ENCODE measurements at places on chromosomes 1 and 21.

DNA sequence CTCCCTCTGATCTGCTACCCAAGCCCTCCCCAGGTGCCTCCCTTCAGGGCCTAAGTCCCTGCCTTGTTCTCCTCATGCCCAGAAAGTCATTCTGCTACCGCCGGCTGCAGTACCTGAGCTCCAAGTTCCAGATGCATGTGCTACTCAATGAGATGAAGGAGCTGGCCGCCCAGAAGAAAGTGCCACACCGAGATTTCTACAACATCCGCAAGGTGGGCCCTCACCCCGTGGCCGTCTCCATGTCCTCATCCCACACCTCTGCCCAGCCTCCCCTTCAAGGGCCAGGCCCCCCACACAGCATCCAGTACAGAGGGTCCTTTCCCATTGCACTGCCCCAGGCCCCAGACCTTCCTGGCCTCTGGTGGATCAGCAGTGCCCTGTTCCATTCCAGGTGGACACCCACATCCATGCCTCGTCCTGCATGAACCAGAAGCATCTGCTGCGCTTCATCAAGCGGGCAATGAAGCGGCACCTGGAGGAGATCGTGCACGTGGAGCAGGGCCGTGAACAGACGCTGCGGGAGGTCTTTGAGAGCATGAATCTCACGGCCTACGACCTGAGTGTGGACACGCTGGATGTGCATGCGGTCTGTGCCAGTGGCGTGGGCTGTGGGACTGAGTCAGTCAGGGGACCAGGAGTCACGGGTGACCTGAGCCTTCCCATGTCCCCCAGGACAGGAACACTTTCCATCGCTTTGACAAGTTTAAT, 8.2 kb downstream of the AMPD2 start:
- no peak for DNase-seq

DNA sequence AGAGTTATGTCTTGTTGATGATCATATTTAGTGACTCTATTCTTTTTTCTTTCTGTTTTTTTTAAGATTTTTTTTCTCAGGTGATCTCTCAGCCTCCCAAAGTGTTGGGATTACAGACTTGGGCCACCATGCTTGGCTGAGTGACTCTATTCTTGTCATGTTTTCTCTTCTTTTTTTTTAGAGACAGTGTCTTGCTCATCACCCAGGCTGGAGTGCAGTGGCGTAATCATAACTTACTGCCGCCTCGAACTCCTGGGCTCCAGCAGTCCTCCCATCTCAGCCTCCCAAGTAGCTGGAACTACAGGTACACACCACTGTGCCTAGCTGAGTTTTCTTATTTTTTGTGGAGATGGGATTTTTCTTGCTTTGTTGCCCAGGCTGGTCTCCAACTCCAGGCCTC, 36.9 kb downstream of the ZMYM4 start:
- DNase-seq: no peak

DNA sequence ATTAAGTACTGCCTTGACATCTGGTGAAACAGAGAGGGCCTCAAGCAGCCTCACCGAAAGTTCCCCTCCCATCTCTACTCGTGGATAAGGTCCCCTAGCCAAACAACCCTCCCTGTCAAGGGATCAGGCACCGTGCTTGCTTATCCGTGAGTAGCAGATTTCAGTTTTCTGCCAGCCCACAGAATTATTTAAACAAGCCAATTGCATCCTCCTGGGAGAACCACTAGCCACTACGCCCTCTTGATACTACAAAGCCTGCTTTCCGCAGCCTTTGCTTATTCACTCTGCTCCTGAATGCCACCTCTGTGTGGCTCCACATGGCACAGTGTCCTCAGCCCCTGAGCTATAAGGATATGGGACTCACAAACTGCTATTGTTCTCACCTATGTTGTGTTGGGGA, 5.9 kb upstream of the TFF2 start:
- DNase-seq: no peak

- DNase-seq: no peak
These were observed 14.0 kb upstream of the HLCS start for GRCh38 chr21:36980280-36981048.

DNA sequence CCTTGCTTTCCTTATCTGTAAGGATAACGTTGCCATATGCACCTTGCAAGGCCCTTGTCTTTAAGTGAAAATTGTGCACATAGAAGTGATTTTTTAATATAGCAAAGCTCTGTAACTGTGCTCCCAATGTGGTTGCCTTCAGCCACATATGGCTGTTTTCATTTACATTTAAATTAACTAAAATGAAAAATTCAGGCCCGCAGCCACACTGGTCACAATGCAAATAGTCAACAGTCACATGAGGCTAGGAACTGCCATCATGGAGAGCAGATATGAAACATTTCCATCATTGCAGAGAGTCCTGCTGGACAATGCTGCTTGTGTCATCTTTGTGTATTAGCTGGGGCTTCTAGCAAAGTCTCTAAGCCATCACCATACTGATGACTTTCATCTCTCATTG, 83.4 kb downstream of the PGBD5 start:
- no peak for DNase-seq

DNA sequence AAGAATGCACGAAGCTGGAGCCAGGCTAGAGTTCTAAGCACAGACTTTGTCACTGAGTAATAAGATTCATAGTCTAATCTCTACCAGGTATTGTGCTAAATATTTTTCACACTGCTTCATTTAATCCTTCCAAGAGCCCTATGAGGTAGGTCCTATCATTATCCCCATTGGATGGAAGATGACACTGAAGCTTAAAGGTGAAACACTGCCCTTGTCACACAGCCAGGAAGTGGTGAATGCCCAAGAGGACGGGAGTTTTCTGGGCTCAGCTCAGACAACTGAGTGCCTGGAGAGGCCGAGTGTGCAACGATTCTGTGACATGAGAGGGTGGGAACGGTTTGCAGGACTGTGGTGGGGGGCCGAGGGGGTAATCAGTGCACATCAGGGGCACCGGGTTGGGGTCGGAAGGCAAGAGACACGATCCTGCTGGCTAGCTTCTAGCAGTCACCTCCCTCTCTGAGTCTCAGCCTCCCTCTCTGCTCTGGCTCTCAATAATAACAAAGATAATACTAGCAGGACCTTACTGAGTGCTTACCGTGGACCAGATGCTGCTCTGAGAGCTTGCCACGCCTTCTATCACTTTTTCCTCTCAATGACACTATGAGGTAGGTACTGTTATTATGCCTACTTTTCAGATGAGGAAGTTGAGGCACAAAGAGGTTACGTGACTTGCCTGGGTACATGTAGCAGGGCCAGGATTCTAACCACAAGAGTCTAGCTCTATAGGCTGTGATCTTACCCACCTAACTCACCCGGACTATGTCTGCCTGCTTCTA, 12.4 kb downstream of the KCNQ4 start:
- no peak for DNase-seq

DNA sequence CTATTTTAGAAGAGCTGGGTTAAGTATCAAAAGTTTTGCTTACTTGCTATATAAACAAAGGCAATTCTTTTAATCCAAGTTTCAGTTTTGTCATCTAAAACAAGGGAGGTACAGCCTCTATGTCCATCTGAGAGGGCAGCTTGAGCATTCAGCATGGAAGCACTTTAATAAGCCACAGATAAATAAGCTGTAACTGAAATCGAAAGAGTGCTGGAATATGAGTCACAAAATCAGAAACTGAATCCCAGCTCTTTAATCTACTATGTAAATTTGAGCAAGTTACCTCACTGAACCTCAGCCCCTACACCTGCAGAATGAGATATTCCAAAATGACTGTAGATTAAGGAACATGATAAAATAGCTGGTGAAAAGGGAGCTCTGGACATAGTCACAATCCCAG, 80.0 kb upstream of the HP1BP3 start:
- DNase-seq: no peak

DNA sequence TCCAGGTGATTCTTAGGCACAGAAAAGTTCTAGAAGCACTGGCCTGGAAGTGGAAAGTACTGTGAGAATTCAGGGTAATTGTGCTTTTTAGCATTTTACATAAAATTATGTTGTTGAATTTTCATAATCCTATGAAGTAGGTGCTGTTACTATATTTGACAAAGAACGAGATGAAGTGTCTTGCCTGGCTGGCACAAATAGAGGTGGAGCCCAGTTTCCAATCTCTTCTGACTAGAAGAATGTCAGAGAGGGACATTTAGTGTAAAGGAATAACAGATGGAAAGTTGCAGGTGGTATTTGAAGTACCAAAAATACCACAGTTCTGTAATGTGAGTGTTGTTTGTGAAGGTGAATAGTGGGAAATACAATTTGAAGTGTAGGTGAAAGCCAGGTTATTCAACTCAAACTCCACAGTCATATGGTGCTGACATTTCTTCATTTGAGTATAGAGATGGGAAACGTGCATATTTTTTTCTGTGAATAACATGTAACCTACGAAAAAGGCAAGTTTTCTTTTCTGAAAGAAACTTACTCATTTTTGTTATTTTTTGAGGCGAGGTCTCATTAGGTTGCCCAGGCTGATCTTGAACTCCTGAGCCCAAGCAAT, 3.5 kb upstream of the TMCO2 start:
- DNase-seq: no peak

- no peak for DNase-seq
These were observed 47.1 kb downstream of the DDAH1 start for GRCh38 chr1:85417876-85418275.

DNA sequence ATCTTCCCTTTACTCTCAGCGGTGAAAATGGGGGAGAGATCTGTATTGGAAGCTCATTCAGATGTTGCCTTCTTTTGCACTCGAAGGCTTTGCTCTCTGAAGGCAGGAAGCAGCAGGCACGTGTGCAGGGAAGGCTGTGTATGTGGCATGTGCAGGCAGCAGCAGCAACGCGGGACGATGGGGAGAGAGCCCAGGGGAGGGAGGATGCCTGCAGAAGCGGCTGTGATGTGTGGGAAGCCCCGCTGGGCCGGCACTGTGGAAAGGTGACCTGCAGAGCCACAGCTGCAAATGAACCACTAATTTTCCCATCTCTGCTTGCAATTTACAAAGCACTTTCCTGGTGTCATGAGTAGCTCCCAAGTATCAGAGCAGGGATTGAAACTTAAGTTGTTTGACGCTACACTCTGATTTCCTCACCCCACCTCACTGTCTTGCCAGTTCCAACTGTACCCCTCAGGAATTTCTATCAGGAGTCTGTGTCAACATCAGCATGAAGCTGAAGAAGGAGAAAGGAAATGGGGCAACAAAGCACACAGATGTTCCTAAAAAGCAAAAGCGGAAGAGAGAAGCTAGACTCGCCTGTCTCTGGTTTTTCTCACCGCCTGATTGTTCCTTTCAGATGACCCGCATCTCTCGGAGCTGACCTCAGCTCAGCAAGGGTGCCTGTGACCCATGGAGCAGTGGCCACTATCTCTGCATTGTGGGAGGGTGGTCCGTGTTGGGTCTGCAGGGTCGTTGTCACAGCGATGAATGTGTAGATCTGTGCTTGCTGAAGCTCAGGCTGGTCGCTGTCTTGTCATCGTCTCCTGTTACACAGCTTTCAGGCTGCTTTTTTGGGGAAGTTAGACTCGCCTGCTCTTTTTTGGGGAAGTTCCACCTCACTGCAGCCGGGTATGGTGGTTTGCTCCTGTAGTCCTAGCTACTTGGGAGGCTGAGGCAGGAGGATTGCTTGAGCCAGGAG, 156.1 kb downstream of the KIF26B start:
- DNase-seq: no peak

DNA sequence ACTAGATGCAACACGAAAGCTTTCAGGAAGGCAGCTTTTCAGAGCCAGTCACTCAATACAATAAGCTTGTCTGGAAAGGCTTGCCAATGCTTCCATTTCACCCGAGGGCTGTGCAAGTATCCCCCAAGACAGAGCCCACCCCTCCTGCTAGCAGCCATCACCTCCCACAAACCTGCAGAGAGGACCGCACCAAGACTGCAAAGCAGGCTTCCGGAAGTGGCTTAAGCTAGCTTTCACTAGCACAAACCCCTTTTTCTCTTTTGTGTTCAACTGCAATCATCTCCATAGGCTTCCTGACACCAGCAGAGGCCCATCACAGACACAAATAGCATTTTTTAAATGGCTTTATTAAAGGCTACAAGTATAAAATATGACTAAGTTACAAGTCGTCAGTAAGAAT, 31.5 kb downstream of the C1orf198 start:
- no peak for DNase-seq

- no peak for DNase-seq
These were observed 159.6 kb downstream of the TOMM20 start for GRCh38 chr1:234969011-234969441.

GRCh38 chr1:4796161-4797015, 142.0 kb downstream of the AJAP1 start:
- no peak for DNase-seq

DNA sequence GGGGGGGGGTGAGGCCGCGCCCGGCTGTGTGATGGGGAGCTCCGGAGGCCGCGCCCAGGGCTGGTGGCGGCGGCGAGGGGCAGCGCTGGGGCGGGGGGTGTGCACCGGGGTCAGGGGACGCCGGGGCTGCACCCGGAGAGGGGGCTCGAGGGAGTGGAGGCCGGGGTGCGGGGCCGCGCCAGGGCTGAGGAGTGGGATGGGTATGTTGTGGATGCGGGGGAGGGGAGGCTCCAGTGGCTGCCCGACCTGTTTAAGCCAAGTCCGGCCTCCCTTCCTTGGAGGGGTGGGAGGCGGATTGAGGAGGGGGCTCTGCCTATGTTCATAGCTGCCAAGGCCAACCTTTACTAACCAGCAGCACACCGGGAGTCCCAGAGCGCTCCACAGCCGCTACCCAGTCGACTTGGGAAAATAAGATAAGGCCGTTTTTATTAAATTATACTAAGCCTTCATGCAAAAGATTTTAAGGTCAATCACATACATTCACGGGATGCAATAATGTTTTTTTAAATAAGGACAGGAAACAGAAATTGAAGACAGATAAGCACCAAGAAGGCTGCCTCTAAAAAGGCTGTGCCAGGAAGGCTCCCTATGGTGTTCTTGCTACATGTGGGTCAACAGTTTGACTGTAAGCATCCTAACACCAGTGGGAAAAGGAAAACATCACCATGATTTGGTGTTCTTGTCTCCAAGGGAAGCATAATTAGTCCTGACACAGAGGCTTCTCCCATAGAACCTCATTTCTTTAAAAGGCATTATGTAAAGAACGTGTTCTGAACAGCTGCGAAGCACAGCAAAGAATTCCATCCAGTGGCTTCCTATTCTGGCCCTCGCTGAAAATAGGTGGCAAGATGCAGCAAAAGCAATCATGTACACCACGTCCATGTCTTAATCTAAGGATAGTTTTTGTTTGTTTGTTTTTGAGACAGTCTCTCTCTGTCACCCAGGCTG, 626 bp upstream of the HLCS start:
- DNase-seq: no peak

- DNase-seq: no peak
These were observed 131.6 kb upstream of the KIF26B start for GRCh38 chr1:245023222-245023621.

DNA sequence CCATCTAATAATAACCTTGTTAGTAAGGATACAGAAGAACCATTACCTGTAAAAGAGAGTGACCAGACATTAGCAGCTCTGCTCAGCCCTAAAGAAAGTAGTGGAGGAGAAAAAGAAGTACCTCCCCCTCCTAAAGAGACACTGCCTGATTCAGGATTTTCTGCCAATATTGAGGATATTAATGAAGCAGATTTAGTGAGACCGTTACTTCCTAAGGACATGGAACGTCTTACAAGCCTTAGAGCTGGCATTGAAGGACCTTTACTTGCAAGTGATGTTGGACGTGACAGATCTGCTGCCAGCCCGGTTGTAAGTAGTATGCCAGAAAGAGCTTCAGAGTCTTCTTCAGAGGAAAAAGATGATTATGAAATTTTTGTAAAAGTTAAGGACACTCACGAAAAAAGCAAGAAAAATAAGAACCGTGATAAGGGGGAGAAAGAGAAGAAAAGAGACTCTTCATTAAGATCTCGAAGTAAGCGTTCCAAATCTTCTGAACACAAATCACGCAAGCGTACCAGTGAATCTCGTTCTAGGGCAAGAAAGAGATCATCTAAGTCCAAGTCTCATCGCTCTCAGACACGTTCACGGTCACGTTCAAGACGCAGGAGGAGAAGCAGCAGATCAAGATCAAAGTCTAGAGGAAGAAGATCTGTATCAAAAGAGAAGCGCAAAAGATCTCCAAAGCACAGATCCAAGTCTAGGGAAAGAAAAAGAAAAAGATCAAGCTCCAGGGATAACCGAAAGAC, 11.6 kb downstream of the SON start:
- DNase-seq: no peak

Data from iPS DF 19.7 (cell line).